ENCODE measurements at places on chromosomes 11 and 22. TPM values are rescaled to one million over a fixed set of nuclear protein-coding genes. Genes with fewer than 3 reads are reported as not detected.

The CHADL gene
- total RNA-seq: 1.8 TPM

The C11orf87 gene
- not detected for total RNA-seq

The LRRC74B gene
- total RNA-seq: not detected

The LDHAL6A gene
- total RNA-seq: not detected

The WBP2NL gene
- 1.7 TPM for total RNA-seq

The FGF3 gene
- not detected for total RNA-seq

The WNT11 gene
- 0.30 TPM for total RNA-seq

The BAIAP2L2 gene
- 1.0 TPM for total RNA-seq

The HORMAD2 gene
- total RNA-seq: not detected

DNA sequence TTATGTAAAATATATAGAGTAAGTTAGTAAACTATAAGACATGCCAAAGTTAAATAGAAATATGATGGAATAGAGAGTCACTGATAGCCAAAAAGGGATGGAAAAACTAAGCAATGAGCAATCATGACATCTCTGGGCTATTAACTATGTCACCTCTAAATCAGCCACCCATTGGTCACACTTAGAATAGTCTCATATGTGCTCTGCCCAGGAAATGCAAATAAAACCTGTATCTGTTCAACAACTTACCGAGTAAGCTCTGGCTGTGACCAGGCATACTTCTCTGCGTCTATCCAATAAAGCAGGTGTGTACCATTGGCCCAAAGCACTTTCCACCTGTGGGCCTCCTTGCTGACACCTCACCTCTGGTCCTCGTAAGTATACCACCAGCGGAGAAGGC, 1.6 kb upstream of the ARL14EP start:
- H3K4me3 ChIP-seq: no peak overlapping the region
- peaks cover 18% of the 10 kb centered on the region for H3K4me1 ChIP-seq
- no peak overlapping the region for H3K27ac ChIP-seq
- H3K27me3 ChIP-seq: no peaks in the 10 kb centered on the region
- H3K36me3 ChIP-seq: no peaks in the 10 kb centered on the region
- DNase-seq: no peak

DNA sequence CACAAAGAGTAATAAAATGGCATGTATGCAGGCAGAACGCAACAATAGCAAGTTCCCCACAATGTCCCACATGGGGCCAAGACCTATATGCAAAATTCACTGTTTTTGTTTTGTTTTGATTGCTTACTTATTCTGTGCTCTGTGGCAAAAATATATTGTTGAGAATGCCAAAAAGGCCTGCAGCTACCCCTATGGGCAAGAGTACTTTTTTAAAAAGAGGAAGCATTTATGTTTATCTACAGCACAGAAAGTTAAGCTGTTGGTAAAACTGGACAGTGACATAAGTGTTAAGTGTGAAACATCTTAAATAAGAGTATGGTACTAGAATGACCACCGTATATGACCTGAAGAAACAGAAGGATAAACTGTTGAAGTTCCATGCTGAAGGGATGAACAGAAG, 301.9 kb upstream of the ZC3H12C start:
- H3K4me1 ChIP-seq: no peaks in the 10 kb centered on the region
- no peak overlapping the region for H3K27ac ChIP-seq
- no peaks in the 10 kb centered on the region for H3K36me3 ChIP-seq
- no peak overlapping the region for H3K4me3 ChIP-seq
- no peaks in the 10 kb centered on the region for H3K27me3 ChIP-seq
- DNase-seq: no peak

DNA sequence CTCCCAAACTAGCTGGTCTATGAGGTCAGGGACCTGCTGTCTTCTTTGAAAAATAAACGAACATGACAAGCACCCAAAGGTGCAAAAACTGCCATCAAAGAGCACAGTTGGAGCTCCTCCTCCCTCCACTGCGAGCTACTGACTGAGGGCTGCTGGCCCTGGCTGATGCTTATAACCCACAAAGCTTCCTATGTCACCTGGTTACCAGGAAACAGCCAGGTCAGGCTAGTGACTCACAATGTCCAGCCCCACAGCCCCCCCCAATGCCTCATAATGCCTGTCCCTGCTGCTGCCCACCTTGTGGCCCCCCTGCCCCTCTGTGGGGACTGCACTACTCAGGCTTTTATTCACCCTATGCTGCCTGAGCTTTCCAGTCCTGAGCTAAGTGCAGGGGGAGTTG, at the start of gene DRICH1:
Gene DRICH1, minus strand, starts transcription at position 144 of the 400 bp plus-strand sequence. CDS start 298 bp downstream, outside the sequence.
- no peak within 1 kb of the TSS for H3K4me3 ChIP-seq
- H3K4me1 ChIP-seq: no peaks in the 10 kb centered on the region
- H3K27me3 ChIP-seq: no peaks in the 10 kb centered on the region
- no peak within 1 kb of the TSS for H3K27ac ChIP-seq
- no peaks in the 10 kb centered on the region for H3K36me3 ChIP-seq

DNA sequence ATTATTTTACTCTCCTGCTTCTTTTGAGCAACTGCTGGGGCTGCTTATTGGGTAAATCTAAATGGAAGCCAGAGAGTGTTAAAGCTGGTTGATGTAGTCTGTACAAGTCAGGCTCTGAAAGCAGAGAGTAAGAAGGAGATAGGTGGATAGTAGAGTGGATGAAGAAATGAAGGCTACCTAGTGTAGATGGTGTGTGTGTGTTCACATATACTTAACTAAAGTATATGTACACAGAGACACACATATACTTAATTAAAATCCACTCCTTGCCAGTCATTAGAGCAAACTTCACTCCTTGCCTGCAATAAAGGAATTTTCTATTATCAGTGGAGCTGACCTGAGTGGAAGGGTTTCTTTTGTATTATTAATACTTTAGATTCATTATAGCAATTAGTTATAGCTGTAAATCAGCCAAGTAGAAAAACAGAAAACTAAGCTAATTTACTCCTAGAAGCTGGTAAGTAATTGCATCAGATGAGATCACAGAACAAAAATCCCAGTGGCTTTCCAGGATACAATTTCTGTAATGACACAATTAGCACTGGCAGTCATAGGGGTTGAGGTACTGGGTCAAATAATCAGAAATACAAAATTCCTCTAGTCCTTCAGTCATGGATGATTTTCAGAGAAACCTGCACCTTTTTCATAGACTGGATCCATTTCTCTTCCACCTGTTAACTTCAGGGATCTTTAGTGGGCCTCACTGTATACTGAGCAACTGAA, 40.7 kb upstream of the CCDC179 start:
- no peak overlapping the region for H3K27ac ChIP-seq
- no peak overlapping the region for H3K4me3 ChIP-seq
- no peaks in the 10 kb centered on the region for H3K27me3 ChIP-seq
- H3K36me3 ChIP-seq: no peaks in the 10 kb centered on the region

DNA sequence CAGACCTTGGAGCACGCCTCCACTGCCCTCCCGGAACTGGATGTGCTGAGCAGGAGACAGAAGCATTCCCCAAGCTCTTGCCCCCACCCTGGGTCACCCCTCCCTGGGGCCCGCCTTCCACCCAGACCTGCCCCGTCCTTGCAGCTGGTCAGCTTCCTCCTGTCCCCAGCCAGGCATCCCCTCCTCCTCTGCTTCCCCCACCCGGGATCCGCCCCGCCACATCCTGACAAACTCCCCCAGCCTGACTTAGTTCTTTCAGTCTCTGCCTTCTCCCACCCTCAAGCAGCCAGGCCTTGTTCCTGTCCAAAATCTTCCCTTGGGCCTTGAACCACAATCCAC, 1.1 kb upstream of the PLXNB2 start:
- H3K27me3 ChIP-seq: peaks cover 24% of the 10 kb centered on the region
- no peak overlapping the region for H3K27ac ChIP-seq
- H3K4me3 ChIP-seq: no peak overlapping the region
- H3K36me3 ChIP-seq: peaks cover 2% of the 10 kb centered on the region
- DNase-seq: no peak
- peaks cover 22% of the 10 kb centered on the region for H3K4me1 ChIP-seq

DNA sequence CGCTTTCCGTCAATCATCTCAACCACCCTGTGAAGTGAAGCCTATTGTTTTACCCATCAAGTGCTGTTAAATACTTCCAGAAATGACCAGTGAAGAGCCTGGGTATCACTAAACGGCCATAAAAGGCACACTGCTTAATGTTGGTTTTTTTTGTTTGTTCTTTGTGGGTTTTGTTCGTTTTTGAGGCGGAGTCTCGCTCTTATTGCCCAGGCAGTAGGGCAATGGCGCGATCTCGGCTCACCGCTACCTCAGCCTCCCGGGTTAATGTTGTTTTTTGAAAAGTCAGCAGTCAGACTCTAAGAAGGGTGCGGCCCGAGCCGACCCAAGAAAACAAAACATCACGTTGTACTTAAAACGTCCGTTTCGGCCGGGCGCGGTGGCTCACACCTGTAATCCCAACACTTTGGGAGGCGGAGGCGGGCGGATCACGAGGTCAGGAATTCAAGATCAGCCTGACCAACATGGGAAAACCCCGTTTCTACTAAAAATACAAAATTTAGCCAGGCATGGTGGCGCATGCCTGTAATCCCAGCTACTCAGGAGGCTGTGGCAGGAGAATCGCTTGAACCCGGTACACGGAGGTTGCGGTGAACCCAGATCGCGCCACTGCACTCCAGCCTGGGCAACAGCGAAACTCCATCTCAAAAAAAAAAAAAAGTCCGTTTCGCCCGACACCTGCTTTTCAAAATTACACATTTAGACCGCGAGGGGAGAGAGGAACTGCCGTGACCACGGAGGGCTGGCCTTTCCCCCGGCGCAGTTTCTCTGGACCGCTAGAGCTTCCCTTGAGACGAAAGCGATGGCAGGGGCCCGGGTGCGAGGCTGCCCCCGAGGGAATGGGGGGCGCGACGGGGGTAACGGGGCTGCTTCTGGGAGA, 714 bp downstream of the CD59 start:
- H3K27ac ChIP-seq: peak overlapping the region; percentile 20
- H3K4me3 ChIP-seq: peak overlapping the region; percentile 64
- H3K4me1 ChIP-seq: peaks cover 31% of the 10 kb centered on the region
- H3K36me3 ChIP-seq: peaks cover 4% of the 10 kb centered on the region
- H3K27me3 ChIP-seq: no peaks in the 10 kb centered on the region
- DNase-seq: peak; percentile 77

DNA sequence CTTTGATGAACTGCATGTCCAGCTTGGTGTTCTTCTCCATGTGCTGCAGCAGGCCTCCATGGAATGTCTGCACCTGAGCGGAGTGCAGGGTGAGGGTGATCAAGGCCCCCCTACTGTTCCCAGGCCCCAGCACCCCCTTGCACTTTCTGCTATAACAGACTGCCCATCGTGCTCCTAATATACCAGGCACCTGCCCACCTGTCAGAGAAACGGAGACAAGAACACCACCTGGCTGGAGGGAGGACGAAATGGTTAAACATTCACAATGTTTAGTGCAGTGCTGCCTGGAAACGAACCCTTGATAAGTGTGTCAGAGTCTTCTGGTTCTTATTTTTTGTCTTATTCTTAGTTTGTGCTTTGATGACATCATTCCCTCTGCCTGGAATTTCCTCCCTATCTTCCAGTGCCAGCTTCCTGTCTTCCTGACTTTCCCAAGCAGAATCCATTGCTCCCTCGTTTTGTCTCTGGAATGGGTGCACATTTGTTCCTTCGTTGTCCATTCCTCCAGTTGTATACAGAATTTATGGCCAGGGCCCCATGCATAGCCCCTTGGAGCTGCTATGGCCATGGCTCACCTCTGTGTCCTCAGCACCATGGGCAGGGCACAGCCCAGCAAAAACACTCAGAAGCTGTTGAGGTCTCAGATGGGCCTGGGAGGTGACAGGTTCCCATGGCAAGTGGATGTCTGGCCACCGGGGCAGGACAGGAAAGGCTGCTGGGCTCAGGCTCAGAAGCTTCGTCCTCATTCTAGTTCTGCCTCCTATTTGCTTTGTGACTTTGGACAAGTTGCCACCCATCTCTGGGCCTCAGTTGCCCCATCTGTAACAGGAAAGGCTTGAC, 11.9 kb downstream of the BAIAP2L2 start:
- no peak overlapping the region for H3K27ac ChIP-seq
- H3K36me3 ChIP-seq: no peaks in the 10 kb centered on the region
- no peaks in the 10 kb centered on the region for H3K27me3 ChIP-seq
- DNase-seq: no peak
- H3K4me3 ChIP-seq: no peak overlapping the region

GRCh38 chr11:23398052-23398451, 537.8 kb upstream of the CCDC179 start:
- H3K4me1 ChIP-seq: no peaks in the 10 kb centered on the region
- no peaks in the 10 kb centered on the region for H3K27me3 ChIP-seq
- H3K27ac ChIP-seq: no peak overlapping the region
- no peak for DNase-seq

DNA sequence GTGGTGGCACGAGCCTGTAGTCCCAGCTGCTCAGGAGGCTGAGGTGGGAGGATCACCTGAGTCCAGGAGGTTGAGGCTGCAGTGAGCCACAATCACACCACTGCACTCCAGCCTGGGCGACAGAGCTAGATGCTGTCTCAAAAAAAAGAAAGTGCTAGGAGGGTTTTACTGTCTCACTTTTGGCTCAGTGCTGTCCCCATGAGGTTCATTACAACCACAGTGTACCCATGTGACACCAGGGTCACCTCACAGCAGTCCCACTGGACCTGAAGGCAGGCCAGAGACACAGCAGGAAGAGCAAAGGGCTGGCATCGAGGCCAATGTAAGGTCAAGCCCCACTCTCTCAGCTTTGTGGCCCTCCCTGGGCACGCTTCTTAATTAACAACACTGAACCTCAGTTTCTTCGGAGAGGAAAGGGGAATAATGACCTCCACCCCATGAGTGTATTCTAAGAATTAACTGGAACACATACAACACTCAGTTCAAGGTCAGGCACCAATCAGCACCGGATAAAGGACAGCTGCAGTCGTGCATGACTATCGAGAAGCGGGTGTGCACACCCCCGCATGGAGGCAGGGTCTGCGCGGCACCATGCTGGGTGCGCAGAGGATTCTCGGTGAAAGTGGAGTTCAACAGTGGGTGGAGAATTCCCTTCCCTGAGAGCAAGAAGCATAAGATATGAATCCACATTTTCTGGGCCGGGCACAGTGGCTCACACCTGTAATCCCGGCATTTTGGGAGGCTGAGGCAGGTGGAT, 30.9 kb upstream of the BAIAP2L2 start:
- peaks cover 12% of the 10 kb centered on the region for H3K4me1 ChIP-seq
- no peak overlapping the region for H3K4me3 ChIP-seq
- no peak for DNase-seq
- H3K27ac ChIP-seq: no peak overlapping the region
- peaks cover 41% of the 10 kb centered on the region for H3K36me3 ChIP-seq

- peaks cover 60% of the 10 kb centered on the region for H3K4me1 ChIP-seq
- no peak for DNase-seq
- no peak overlapping the region for H3K4me3 ChIP-seq
- no peak overlapping the region for H3K27ac ChIP-seq
Measured at GRCh38 chr22:22754268-22754657, 109.8 kb downstream of the GGTLC2 start.

- H3K4me3 ChIP-seq: no peak overlapping the region
- no peak for DNase-seq
- H3K4me1 ChIP-seq: no peaks in the 10 kb centered on the region
- no peaks in the 10 kb centered on the region for H3K36me3 ChIP-seq
Measured at GRCh38 chr11:17606233-17607082, 59.4 kb downstream of the OTOG start.

DNA sequence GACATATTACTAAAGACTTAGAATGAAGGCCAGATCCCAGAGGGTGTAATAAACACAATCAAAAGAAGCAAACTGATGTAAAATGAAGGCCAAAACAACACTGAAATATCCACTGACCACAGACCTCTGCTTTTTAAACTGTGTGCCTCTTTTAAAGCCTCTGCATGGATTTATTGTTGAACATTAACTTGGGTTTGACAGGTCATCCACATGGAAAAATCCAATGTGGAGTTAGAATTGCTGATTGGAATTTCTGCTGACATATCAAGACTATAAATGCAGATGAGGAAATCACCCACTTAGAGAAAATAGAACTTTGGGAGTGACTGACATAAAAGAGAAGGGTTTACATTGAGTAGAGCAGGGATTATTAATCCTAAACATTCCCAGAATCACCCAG, 853.9 kb upstream of the RAG2 start:
- H3K4me1 ChIP-seq: no peaks in the 10 kb centered on the region
- H3K36me3 ChIP-seq: no peaks in the 10 kb centered on the region
- no peak overlapping the region for H3K27ac ChIP-seq
- no peak overlapping the region for H3K4me3 ChIP-seq
- no peak for DNase-seq

Measured in CD4-positive, alpha-beta T cell (primary cell).